ENCODE measurements at places on chromosomes 5 and 9. TPM values are rescaled to one million over a fixed set of nuclear protein-coding genes. Genes with fewer than 3 reads are reported as not detected.

Gene F2RL1
- 2.9 TPM for total RNA-seq

Gene ST8SIA4
- 14.6 TPM for total RNA-seq

Gene CNTNAP3
- total RNA-seq = not detected

Gene PCDHGA2
- total RNA-seq = not detected

Gene SLC6A7
- total RNA-seq = not detected

Gene REEP5
- total RNA-seq = 45.3 TPM

Gene MARVELD2
- total RNA-seq = 0.31 TPM

Gene OR5C1
- not detected for total RNA-seq

Gene STKLD1
- total RNA-seq = 0.31 TPM

Gene ENG
- total RNA-seq = 17.7 TPM

Gene SMIM33
- 0.16 TPM for total RNA-seq

Gene GRM6
- not detected for total RNA-seq

Gene DBH
- total RNA-seq = not detected

Gene RANBP17
- total RNA-seq = 0.35 TPM

Gene TPRN
- total RNA-seq = 7.3 TPM

Gene TNFSF8
- 57.3 TPM for total RNA-seq

Gene VAV2
- total RNA-seq = 4.2 TPM

Gene PDE6A
- total RNA-seq = not detected

Gene LRRC70
- total RNA-seq = 0.43 TPM

Gene SLC6A3
- total RNA-seq = not detected

Gene PCDHA12
- total RNA-seq = not detected

Gene HTR1A
- not detected for total RNA-seq

Gene GMCL2
- not detected for total RNA-seq

Gene C5orf46
- not detected for total RNA-seq

Gene QRFP
- not detected for total RNA-seq

Gene MLANA
- not detected for total RNA-seq

Gene PTGDS
- total RNA-seq = not detected

Gene TLR4
- total RNA-seq = not detected

Gene NEUROG1
- not detected for total RNA-seq

Gene ANKDD1B
- total RNA-seq = not detected

Gene SV2C
- not detected for total RNA-seq

Gene ANKRD34B
- total RNA-seq = not detected

Gene SETX
- 34.8 TPM for total RNA-seq

Gene SOX30
- total RNA-seq = not detected

Gene APBA1
- total RNA-seq = 0.23 TPM

Gene ACSL6
- total RNA-seq = 4.6 TPM

Gene EDIL3
- total RNA-seq = not detected
